ENCODE measurements at places on chromosomes 11 and 22. TPM values are rescaled to one million over a fixed set of nuclear protein-coding genes. Genes with fewer than 3 reads are reported as not detected.

Gene GRM5
- not detected for total RNA-seq

Gene GDPD4
- not detected for total RNA-seq

Gene MOGAT2
- total RNA-seq, result not detected

Gene PIK3IP1
- 12.6 TPM for total RNA-seq

Gene ADORA2A
- 1.1 TPM for total RNA-seq

Gene BAIAP2L2
- 0.21 TPM for total RNA-seq

Gene MYEOV
- total RNA-seq, result under 0.01 TPM

Gene OR2D3
- not detected for total RNA-seq

Gene C22orf42
- not detected for total RNA-seq

Gene RFPL1
- total RNA-seq, result not detected

Gene HPX
- total RNA-seq, result not detected

Gene SCT
- not detected for total RNA-seq

Gene CNTN5
- not detected for total RNA-seq

Gene ASCL2
- total RNA-seq, result 1.7 TPM

Gene CDC45
- total RNA-seq, result 1.1 TPM

Gene IGLL1
- not detected for total RNA-seq

Gene OTOG
- under 0.01 TPM for total RNA-seq

Gene CDC42BPG
- total RNA-seq, result 17.1 TPM

Gene BCO2
- 0.85 TPM for total RNA-seq

Gene CCDC116
- total RNA-seq, result not detected

Gene CRYAB
- 0.85 TPM for total RNA-seq

Gene SYT13
- total RNA-seq, result 7.2 TPM

Gene PIH1D2
- total RNA-seq, result 0.72 TPM

Gene DERL3
- total RNA-seq, result 1.2 TPM

Gene FDXACB1
- total RNA-seq, result 2.3 TPM

Gene ATP6V1E1
- 166 TPM for total RNA-seq

Gene BACE1
- total RNA-seq, result 6.0 TPM

Gene MS4A7
- not detected for total RNA-seq

Gene DNAJC24
- 11.8 TPM for total RNA-seq

Gene INPP5J
- 0.21 TPM for total RNA-seq

Gene STIM1
- total RNA-seq, result 29.8 TPM

Gene NCR3LG1
- 2.6 TPM for total RNA-seq

Gene ASRGL1
- 1.9 TPM for total RNA-seq

Gene POU2F3
- 0.24 TPM for total RNA-seq

Gene CASP5
- 1.1 TPM for total RNA-seq

Gene SREBF2
- 68.4 TPM for total RNA-seq

Gene ANGPTL5
- not detected for total RNA-seq

Gene HPS5
- total RNA-seq, result 59.8 TPM
